G401 (cell line): ENCODE measurements at places on chromosomes 1 and 21. TPM values are rescaled to one million over a fixed set of nuclear protein-coding genes. Genes with fewer than 3 reads are reported as not detected.

DNA sequence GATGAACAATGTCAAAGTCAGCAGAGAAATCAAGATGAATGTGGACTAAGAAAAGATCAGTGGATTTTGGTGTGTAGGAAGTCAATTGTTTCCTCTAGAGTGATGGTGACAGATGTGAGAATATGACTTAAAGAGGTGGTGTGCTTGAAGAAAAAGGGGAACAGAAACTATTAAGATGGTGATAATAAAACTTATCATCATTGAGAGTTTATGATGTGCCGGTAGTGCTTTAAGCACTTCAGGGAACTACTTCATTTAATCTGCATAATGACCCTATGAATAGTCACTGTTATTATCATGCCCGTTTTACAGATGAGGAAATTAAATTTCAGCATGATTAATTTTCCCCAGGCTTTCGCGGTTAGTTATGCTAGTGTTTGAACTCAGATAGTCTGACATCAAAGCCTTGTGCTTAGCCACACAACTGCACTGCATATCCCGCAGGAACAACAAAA lies 246.9 kb upstream of the LRRC7 start:
- no peak for DNase-seq

GRCh38 chr1:43612406-43612805 lies 37.5 kb upstream of the KDM4A start:
- DNase-seq = no peak

DNA sequence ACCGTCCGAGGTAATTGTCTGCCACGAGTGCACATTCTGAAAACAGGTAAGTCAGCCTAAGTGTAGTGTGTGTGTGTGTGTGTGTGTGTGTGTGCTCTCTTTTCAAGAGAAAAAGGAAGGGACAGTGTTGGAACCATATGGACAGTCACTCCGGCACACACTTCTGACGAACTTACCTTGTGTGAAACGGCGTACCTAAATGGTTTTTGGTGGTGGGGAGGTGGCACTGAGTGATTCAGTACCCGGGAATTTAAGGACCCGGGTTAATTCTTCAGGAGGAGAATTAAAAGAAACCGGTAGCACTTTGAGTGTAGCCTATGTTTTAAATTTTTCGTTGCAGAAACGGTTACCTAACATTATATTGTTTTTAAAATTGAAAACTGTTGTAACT lies 286 bp downstream of the ODR4 start:
- DNase-seq = no peak

GRCh38 chr21:38263493-38263892 lies 6.7 kb downstream of the KCNJ15 start:
- DNase-seq = no peak

The GPR25 gene
- not detected in 2 replicates for total RNA-seq
